ENCODE measurements at places on chromosomes 1 and 21. TPM values are rescaled to one million over a fixed set of nuclear protein-coding genes. Genes with fewer than 3 reads are reported as not detected.

The OR2M4 gene
- total RNA-seq, result not detected

- H3K4me1 ChIP-seq, result no peaks in the 10 kb centered on the region
- no peak overlapping the region for H3K27ac ChIP-seq
- no peaks in the 10 kb centered on the region for H3K36me3 ChIP-seq
- DNase-seq, result no peak
- H3K4me3 ChIP-seq, result no peak overlapping the region
- peaks cover 16% of the 10 kb centered on the region for H3K27me3 ChIP-seq
These were observed 368.0 kb downstream of the PDE4B start for GRCh38 chr1:66160719-66161118.

The KLHL12 gene
- 27.8 TPM for total RNA-seq

DNA sequence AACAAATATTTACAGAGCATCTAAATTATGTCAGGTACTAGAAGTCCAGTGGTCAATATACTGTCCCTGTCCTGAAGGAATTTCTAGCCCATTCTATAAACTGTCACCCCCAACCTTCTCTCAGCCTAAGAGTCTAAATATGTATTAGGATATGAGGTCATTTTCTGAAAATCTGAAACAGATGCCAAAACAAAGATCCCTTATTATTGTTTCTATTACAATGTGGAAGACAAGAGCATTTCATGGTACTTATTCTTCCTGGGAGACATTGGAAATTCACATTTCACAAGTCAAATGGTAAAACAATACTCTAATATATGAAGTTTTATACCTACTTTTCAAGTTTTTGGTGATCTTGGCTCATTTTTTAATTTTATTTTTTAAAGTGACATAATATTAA, 2.6 kb downstream of the CLCA1 start:
- no peak for DNase-seq
- H3K4me3 ChIP-seq, result no peak overlapping the region
- H3K27me3 ChIP-seq, result peaks cover 17% of the 10 kb centered on the region
- H3K36me3 ChIP-seq, result no peaks in the 10 kb centered on the region

The GBP2 gene
- total RNA-seq, result 97.4 TPM

- H3K27ac ChIP-seq, result no peak overlapping the region
- DNase-seq, result no peak
- H3K36me3 ChIP-seq, result no peaks in the 10 kb centered on the region
- no peaks in the 10 kb centered on the region for H3K27me3 ChIP-seq
- peaks cover 4% of the 10 kb centered on the region for H3K4me1 ChIP-seq
- no peak overlapping the region for H3K4me3 ChIP-seq
These were observed 133.3 kb upstream of the C1orf105 start for GRCh38 chr1:172287208-172287607.

The LHX8 gene
- total RNA-seq, result not detected

GRCh38 chr1:226003502-226004170, 4.5 kb upstream of the SDE2 start:
- peaks cover 5% of the 10 kb centered on the region for H3K36me3 ChIP-seq
- no peaks in the 10 kb centered on the region for H3K27me3 ChIP-seq
- no peak overlapping the region for H3K27ac ChIP-seq
- no peak overlapping the region for H3K4me3 ChIP-seq
- DNase-seq, result no peak

The TMEM222 gene
- 35.2 TPM for total RNA-seq

GRCh38 chr1:23524716-23525401, 6.2 kb downstream of the E2F2 start:
- H3K4me1 ChIP-seq, result peaks cover 73% of the 10 kb centered on the region
- H3K4me3 ChIP-seq, result peak overlapping the region; percentile 92
- H3K27ac ChIP-seq, result peak overlapping the region; percentile 87
- peaks cover 79% of the 10 kb centered on the region for H3K36me3 ChIP-seq
- DNase-seq, result peak; percentile 67

DNA sequence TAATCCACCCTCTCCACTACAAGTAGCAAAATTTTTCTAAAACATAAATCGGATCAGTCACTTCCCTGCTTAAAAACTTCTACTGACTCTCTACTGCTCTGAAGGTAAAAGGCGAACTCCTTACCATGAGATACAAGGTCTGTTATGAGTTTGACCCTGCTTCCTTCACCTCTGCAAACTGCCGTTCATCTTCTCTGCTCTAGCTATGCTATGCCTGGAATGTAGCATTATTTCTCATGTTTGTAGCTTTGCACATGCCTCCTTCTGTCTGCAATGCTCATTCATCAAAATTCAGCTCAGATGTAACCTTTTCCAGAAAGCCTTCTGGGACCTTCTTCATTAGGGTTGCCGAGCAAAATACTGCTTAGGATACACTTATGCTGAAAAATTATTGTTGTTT, 30.8 kb downstream of the RPL5 start:
- H3K4me1 ChIP-seq, result peaks cover 17% of the 10 kb centered on the region
- no peaks in the 10 kb centered on the region for H3K36me3 ChIP-seq
- H3K27me3 ChIP-seq, result no peaks in the 10 kb centered on the region
- DNase-seq, result no peak
- H3K4me3 ChIP-seq, result no peak overlapping the region

GRCh38 chr1:42963378-42964043, 4.8 kb upstream of the SLC2A1 start:
- peaks cover 7% of the 10 kb centered on the region for H3K27me3 ChIP-seq
- peak overlapping the region; percentile 22 for H3K27ac ChIP-seq
- H3K4me3 ChIP-seq, result no peak overlapping the region
- peaks cover 34% of the 10 kb centered on the region for H3K4me1 ChIP-seq
- no peak for DNase-seq

DNA sequence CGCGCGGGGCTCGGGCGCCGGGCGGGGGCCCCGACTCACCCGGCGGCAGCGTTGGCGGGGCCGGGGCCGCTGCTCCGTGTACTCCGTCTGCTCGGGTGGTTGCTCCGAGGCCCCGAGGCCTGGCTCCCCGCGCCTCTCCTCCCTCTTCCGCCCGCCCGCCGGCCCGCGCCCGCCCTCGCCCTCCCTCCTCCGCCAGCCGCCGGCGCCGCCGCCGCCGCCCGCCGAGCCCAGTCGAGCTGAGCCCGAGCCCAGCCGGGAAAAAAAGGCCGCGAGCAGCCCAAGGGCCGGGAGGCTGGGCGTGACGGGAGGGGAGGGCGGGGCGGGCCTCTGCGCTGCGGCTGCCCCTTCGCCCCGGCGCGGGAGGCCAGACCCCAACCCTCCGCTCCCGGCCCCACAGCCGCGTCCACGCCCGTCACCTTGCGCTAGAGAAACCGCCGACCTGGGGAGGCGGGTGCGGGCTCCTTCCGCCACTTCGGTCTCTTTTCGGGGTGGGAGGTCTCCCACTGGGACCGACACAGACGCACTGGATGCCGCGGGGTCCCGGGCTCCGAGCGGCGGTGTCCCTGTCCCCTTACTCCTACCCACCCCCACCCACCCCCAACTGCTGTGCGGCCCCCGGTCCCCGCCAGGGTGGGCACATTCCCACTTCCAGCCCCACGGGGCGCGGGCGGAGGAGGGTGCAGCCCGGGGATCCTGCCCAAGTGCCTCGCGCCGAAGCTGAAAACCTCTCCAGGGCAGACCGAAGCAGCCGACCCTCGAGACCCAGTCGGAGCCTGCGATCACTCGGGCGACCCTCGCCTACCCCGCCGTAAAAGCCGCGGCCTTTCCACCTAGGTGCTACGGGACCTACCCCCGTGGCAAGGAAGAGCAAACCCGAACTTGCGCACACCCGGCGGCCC, at the start of gene CERS2:
CERS2 (minus strand) TSS at position 256 of the 899 bp plus-strand sequence. CDS start 5,745 bp downstream, outside the sequence.
- peaks cover 75% of the 10 kb centered on the region for H3K4me1 ChIP-seq
- peaks cover 21% of the 10 kb centered on the region for H3K36me3 ChIP-seq
- H3K27ac ChIP-seq, result peak within 1 kb of the TSS; percentile 88
- H3K27me3 ChIP-seq, result no peaks in the 10 kb centered on the region
